ENCODE measurements at places on chromosomes 6 and 20.

DNA sequence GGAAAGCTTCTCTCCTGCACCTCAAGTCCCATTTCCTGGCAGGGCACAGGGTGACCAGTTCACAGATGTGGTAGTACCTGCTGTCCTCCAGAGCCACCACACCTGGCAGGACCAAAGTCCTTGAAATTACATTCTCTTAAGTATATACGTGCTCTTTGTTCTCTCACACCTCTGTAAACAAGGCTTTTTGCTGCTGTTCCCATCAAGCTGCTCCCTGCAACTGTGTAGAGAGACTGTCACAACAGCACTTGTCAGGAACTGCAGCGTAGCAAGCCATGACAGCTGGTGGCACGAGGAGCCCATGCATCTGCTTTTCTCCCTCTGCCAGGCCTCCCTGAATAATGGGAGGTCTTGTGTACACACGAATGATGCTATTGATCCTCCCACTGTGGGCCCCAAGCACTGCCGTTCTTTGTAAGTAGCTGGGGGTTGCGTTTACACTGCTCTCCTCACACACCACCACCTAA lies 431.8 kb downstream of the CD83 start:
- no peak for DNase-seq

- DNase-seq, result no peak
Measured at GRCh38 chr20:38252292-38253288, 7.9 kb downstream of the KIAA1755 start.

- no peak for DNase-seq
Measured at GRCh38 chr20:62580052-62580451, 62.3 kb upstream of the SLCO4A1 start.

DNA sequence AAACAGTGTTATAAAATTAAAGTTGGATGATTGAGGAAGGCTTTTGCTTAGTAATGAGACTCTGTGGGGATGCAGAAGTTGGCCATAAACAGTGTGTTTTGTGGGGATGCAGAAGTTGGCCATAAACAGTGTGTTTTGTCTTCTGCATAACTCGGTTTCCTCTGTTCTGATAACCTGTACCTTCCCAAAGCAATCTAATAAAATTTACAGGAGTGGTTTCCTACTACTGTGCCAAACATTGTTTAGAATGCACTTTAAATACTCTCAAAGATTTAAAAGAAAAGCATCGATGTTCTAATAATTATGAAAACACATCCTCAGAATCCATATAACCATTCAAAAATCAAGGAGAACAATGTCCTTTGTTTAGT lies 36.9 kb upstream of the SIRT5 start:
- no peak for DNase-seq

GRCh38 chr6:83443516-83443915 lies 12.7 kb upstream of the ME1 start:
- no peak for DNase-seq

DNA sequence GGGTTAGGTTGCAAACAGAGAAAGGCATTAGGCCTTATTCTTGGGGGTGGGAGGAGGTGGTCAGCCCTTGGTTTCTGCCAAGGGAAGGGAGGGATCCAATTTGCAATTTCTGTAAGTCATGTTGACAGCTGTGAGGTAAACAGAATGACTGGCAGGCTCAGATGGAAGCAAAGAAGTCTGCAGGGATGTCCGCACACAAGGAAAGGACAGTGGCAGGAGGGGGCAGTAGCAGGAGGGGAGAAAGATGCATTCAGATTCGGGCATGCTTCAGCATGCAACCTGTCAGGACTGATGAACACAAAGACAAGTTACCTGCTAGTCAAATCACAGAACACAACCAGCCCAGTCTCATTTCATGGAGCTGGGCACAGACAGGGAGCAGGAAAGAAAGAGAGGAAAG lies 217.9 kb upstream of the FOXA2 start:
- no peak for DNase-seq

- peak; percentile 99 for DNase-seq
Measured at GRCh38 chr20:34875642-34876405, 588 bp upstream of the ACSS2 start.

DNA sequence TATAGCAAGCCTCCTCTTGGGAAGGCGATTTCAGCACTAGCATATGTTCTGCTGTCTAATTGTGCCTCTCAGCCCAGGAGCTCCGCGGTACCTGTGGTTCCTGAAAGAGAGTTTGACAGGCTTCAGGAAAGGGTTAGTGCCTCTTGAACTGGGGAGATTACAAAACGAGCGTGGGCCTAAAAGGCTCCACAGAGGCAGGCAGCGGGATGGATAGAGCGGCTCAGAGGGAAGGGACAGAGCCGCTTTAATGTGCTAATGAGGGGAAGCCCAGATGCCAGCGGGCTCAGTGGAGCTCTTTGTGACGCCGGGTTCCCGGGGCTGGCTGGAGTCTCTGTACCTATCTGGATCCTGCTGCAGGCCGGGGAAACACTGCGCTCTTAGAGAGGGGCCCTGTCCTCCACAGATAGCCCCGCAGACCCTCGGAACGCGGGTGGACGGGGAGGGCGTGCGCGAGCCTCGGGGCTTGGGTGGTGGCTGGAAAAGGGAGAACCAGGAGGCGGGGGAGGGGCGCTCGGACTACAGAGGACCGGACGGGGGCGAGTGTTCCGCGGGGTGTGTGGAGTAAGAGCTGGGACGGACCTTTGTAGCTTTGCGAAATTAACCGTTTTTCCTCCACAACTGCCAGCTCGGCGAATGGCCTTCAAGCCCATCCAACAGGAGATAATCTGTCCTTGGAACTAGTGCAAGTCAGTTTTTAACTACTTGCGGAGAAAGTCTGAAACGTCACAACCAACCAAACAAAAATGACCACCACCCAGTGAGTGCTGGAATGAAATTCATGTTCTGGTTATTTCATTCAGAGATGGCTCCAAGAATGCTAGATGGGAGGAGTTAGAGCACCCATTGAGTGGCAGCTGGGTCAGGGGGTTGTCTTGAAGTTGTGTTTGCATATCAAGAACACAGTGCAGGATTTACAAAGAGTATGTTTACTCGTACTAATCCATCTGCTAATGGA lies 13.0 kb downstream of the SLC35F1 start:
- DNase-seq, result no peak

DNA sequence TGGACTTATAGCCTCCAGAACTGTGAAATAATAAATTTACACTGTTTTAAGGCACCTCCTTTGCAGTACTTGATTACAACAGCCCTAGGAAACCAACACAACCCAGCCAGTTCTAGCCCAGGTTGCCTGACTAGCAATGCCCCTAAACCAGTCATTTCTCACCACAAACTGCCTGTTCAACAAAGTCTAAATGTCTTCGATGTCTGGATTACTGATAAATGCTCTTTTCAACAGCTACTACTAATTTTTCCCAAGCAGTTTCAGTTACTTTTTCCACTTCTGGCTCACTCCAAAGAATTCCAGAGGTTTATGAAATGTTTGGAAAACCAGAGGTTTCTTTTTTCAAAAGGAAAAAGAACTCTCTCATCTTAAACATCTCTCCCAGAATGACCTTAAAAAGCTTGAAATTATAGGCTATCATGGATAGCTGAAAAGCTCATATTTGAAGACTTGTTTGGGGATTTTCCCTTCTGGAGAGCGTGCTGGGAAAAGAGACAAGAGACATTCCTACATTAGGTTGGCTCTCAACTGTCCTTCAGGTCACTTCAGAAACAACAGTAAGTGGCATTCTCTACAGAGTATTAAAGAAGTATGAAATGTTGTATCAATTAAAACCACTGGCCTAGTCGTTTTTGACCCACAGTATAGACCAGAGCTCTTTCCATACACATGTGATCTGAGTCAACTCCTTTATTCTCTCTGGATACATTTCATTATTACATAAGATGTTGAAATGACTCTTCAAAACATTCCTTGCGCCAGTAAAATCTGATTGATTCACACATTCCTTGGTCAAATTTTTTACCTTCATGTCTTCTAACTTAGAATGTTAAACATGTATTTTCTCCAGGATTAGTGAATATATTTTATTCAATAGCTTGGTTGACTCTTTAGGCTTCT lies 265.9 kb downstream of the COL12A1 start:
- no peak for DNase-seq

- DNase-seq, result no peak
Measured at GRCh38 chr20:4068708-4069107, 53.4 kb upstream of the RNF24 start.

DNA sequence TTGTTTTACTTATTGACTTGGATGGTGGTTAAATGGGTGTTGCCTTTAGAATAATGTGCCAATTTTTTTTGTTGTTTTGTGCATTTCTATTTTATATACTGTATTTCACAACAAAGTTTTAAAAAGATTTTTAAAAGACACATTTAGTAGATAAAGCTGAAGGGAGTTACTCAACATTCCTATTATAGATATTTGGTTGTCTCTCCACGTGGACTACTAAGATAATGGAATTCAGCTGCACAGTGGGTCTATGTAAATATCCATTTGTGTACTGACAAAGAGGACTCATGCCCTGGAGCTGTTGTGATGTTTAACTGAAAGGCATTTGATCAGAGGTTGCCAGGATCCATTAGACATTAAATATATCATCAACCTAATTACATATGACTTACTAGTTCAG lies 23.2 kb upstream of the FAM135A start:
- DNase-seq, result no peak

DNA sequence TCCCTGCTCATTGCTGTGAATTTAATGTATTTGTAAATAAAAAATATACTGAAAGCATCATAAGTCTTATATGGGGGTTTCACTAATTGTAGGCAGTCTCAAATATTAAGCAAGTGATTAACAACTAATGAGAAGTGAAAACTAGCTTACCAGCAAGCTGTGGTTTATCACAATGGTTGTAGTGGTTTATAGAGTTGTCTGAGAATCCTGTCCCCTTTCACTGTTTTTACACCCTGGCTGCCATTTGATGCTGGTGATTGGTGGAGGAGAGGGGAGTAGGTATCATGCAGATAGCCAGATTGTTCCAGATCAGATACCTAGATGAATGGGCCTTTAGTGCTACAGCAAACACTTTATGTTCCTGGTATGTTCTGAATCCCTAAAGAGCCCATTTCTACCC lies 6.0 kb downstream of the MKKS start:
- DNase-seq, result no peak

DNA sequence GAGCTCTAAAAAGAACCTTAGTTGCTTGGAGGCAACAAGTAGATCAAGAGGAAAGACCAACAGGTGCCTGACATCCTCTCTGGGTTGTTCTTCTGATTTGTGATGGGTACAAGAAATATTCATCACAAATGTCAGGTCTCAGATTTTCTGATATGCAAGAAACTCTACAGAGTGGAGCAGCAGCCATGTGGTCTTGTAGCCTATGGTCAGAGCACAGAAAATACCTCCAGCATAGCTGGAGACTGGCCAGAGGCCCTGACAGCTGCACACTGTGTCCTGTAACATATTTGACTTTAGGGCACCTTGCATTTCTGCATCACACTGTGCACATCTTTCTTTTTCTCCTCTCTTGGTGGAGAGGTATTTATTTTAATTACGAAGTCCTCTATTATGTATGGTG lies 116.3 kb downstream of the GMPR start:
- no peak for DNase-seq

GRCh38 chr6:11766589-11767450 lies 11.8 kb downstream of the ADTRP start:
- DNase-seq, result no peak

Data from bone marrow (tissue), 2 donors.